ENCODE measurements at places on chromosomes 13 and 19. TPM values are rescaled to one million over a fixed set of nuclear protein-coding genes. Genes with fewer than 3 reads are reported as not detected.

The TTC9B gene
- not detected for total RNA-seq

The SLAIN1 gene
- total RNA-seq = 5.1 TPM

The SIGLEC8 gene
- total RNA-seq = not detected

The CNFN gene
- not detected for total RNA-seq

The ZIM2 gene
- total RNA-seq = under 0.01 TPM

The ZNF865 gene
- 0.39 TPM for total RNA-seq

The ADPRHL1 gene
- 0.25 TPM for total RNA-seq

The PABPC3 gene
- total RNA-seq = under 0.01 TPM

The LYL1 gene
- total RNA-seq = 43.5 TPM

The SPRY2 gene
- 17.6 TPM for total RNA-seq

The LRRC25 gene
- not detected for total RNA-seq

The MIR17HG gene
- 5.9 TPM for total RNA-seq

The PRTN3 gene
- not detected for total RNA-seq

The ERFL gene
- not detected for total RNA-seq

The FAM83E gene
- total RNA-seq = 0.26 TPM

The CCDC106 gene
- total RNA-seq = 9.5 TPM

The ENOX1 gene
- 1.2 TPM for total RNA-seq

The MEIS3 gene
- total RNA-seq = 0.13 TPM

The NTN5 gene
- total RNA-seq = not detected

Data from dermis microvascular lymphatic vessel endothelial cell (primary cell).